ENCODE measurements at places on chromosomes 5 and 9. TPM values are rescaled to one million over a fixed set of nuclear protein-coding genes. Genes with fewer than 3 reads are reported as not detected.

DNA sequence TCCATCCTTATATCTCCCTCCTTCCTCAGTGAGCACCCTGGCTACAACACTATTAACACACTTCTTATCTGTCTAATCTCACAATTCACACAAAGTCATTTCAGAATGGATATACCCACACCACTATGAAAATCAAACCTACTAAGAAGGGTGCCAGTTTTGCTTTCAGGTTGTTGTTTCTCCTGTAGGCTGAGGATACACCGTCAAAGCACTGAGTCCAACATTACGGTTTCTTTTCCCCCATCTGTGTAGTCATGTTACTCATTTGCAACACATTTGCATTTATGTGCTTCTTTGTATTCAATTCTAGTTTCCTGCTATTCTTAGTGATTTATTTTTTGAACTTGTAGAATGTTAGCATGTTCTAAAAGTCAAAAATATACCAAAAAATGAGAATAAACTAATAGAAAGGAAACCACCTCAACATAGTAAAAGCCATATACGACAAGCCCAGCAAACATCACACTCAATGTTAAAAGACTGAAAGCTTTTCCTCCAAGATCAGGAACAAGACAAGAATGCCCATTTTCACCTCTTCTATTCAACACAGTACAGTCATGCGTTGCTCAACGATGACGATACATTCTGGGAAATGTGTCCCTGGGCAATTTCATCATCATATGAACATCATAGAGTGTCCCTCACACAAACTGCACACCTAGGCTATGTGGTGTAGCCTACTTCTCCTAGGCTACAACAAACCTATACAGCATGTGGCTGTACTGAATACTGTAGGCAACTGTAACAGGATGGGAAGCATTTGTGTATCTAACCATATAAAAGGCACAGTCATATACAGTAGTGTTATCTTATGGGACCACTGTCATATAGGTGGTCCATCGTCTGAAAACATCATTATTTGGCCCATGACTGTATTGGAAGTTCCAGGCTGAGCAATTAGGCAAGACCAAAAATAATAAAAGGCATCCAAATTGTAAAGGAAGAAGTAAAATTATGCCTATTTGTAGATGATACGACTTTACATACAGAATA lies 6.3 kb downstream of the ROR2 start:
- DNase-seq = no peak

DNA sequence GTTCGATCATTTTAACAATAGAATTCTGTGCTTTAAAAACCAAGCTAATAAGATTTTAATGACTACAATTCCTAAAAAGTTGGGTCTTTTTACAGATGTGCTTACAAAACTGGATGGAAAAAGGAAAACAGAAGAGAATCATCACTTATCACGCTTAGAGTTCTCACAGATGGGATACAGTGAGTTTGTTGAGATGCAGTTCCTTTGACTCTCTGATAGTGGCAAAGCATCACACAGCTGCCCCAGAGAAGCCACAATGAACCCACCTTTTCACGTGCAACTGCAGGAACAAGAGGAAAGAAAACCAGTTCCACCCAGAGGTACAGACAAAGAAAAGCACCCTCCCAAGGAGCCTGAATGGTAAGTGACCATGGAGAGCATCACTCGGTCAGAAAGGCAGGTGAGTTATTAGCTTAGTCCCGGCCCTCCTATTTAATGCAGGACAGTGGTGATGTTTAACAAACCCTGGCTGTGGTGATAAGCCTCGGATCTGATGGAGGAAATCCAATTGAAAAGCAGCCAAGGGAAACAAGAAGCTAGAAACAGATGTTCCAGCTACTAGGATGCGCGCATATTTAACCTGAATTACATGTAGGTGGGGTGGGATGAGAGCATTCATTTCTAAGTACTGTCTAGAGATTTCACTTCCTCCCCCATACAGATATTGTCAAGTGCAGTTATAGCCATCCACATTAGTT lies 167.7 kb downstream of the TARS1 start:
- DNase-seq = no peak

DNA sequence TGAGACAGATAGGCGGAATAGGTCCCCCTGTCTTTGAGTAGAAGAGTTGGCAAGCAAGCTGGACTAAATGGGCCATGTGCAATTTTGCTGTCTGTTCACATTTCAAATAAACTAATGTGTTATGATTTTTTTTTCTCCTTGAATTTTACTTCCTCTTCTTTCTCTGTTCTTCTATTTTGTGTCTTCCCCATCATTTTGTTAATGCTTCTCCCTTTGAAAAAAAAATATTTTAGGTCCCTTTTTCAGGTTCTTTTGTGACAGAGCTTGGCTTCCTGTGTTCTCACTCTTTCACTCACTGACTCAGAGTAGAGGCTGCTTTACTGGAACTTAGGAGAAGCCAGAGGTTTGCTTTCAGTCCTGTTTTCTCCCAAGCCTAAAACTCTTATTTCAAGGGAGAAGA lies 48.1 kb downstream of the PTCD2 start:
- no peak for DNase-seq

- DNase-seq = peak; percentile 23
These were observed 16.5 kb upstream of the PRSS3 start for GRCh38 chr9:33778700-33779351.

DNA sequence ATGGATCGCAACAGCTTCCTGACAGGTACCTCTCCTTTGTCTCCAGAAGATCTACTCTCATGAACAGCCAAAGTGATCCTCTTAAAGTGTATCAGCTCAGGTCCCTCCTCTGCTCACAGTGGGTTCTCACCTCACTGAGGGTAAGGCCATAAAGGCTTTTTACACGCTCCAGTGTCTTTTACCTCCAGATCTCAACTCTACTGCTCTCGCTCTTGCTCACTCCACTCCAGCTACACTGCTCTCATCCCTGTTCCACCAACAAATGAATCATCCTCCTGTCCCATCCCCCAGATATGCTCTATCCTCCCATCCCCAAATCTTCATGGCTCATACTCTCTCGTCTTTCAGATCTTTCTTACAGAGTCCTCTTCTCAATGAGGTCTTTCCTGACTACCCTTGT lies 248.6 kb upstream of the EFNA5 start:
- DNase-seq = no peak

- no peak for DNase-seq
These were observed 39.9 kb downstream of the PAX5 start for GRCh38 chr9:36993933-36994764.

GRCh38 chr5:131671409-131671808 lies 36.4 kb upstream of the RAPGEF6 start:
- DNase-seq = no peak

DNA sequence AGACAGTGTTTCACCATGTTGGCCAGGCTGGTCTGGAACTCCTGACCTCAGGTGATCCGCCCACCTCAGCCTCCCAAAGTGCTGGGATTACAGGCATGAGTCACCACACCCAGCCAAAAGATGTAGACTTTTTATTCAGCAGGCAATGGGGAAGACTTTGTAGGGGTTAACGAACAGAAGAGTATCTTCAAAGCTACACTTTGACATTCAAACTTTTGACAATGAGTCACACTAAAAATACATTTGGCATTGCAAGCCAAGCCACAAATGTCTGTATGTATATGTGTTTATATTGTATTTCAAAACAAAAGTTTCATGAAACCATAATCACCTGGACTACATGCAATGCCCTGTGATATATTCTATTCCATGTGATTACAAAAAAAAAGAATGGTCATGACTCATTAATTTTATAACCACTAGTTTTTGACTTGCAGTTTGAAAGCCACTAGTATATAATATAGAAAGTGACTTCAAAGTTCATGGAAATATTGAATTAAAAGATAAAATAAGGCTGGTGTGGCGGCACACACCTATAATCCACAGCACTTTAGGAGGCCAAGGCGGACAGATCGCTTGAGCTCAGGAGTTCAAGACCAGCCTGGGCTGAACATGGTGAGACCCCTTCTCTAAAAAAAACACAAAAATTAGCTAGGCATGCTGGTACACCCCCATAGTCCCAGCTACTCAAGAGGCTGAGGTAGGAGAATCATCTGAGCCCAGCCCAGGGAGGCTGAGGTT lies 8.3 kb downstream of the DIMT1 start:
- no peak for DNase-seq

- DNase-seq = peak; percentile 9
These were observed 1.2 kb upstream of the INSL6 start for GRCh38 chr9:5186416-5187169.

DNA sequence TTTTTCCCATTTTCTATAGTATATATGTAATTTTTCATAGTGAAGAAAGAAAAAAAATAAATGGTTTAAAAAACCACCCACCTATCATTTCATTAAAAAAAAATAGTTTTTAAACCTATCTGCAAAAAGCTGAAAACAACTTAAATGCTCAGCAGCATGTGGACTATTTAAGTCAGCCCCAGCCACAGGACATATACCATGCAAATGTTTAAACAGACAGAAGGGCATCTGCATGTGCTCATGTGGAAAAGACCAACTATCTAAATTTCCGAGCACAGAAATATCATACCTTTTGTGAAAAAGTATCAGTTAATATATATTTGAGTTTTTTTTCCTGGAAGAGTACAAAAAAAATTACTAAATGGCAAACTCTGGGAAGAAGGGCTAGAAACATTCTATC lies 143.4 kb downstream of the EPB41L4A start:
- DNase-seq = no peak

GRCh38 chr9:90188656-90189055 lies 454.0 kb downstream of the DIRAS2 start:
- DNase-seq = no peak

- DNase-seq = no peak
These were observed 49.6 kb upstream of the OSMR start for GRCh38 chr5:38795986-38796741.

- no peak for DNase-seq
These were observed 11.2 kb upstream of the ANXA6 start for GRCh38 chr5:151168602-151169344.

- DNase-seq = no peak
These were observed 14.1 kb downstream of the ASPN start for GRCh38 chr9:92468206-92468605.

- DNase-seq = peak; percentile 31
These were observed 8.3 kb upstream of the TBC1D2 start for GRCh38 chr9:98263482-98264357.

DNA sequence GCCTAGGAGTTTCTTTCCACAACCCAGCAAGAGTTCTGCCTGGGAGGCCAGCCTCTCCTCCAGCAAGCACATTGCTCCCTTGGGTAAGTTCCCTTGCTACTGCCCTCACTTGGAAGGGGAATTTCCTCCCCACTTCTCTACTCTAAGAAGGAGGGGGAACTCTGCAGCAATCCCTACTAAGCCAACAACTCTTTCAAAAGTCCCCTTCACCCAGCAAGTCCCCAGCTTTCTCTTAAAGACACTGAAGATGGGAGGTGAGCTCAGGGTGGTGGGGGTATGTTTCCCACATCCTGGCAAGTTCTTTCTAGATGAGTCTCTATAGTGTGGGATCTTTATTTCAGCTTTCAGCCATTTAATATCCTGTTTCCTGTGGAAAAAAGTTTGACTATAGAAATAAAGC lies 49.0 kb downstream of the PDE8B start:
- DNase-seq = no peak

- DNase-seq = no peak
These were observed 61.4 kb downstream of the C5orf15 start for GRCh38 chr5:133907075-133907474.

DNA sequence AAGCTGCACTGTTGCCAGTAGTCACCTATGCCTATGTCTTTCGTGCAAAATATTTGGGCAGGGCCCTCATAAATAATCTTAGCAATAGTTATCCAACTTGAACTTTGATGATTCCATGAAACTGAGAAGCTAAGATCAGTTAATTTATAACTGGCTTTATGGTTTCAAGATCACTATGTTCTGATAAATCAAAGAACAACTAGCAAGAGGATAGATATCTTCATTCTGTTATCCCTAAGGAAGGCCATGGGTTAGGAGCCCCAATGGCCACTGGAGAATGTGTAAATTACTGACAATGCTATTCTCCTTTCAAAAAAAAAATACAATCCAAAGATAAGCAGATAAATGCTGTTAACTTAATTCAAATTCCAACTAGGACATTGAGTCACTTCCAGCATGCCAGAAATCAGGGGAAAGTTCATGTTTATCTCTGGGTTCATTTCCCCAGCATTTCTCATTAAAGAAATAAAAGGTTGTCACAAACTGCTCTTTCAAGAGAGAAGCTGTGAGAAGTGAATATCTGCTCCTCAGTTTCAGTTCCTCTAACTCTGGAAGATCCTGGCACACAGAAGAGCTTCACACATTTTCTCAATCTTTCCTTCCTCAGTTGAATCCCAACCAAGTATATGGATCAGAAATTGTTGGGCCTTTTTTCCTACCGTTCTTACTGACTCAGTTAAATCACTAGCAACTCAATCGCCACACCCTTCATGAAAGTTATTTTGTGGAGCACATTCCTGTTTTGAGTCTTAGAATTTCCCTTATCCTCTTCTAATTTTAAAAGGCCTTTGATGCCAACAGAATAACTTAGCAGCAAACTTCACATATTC lies 59.6 kb upstream of the SLC1A1 start:
- no peak for DNase-seq

DNA sequence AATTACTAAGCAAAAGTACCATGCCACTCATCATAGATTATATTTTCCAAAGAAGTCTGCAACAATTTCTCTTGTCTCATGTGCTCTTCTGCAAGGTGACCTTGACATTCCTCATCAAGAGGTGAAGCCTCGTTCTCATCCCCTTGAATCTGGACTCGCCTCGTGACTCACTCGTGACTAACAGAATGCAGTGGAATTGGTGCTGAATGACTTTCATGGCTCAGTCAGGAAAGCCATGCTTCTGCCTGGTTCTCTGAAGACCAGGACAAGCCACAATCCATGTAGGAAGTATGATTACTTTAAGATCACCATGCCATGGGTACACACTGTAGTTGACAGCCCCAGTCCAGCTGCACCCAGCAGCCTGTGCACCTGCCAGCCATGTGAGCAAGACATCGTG lies 335.8 kb downstream of the GADD45G start:
- DNase-seq = no peak

- no peak for DNase-seq
These were observed 2.4 kb upstream of the C9orf50 start for GRCh38 chr9:129623331-129623730.

- DNase-seq = no peak
These were observed 221.5 kb downstream of the PAX5 start for GRCh38 chr9:36812556-36812955.

GRCh38 chr9:106039151-106039935 lies 345.0 kb downstream of the TMEM38B start:
- no peak for DNase-seq

GRCh38 chr5:62346748-62347147 lies 40.7 kb downstream of the KIF2A start:
- no peak for DNase-seq

DNA sequence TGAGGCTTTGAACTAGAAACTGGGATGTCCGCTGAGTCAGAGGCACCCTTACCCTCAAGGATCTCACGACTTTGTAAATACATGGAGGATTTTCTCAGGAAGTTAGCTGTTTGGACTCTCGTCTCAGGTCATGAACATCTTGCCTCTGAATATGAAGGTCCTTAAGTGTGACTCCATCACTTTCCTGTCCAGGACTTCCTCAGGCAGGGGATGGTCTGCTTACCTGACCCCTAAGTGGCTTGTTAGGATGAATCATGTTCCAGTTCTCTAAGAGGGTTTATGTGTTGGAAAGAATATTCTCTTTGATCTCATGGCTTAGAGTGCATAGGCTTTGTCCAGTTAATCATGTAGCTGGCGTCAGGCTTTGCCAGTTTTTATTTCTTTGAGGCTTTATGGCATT lies 511.7 kb upstream of the KLF4 start:
- DNase-seq = no peak

NUDT2 gene
- 26.1 TPM for polyA plus RNA-seq

IL3 gene
- not detected for polyA plus RNA-seq

SLC4A9 gene
- polyA plus RNA-seq = 35.5 TPM

SPATA9 gene
- polyA plus RNA-seq = 2.3 TPM
